ENCODE measurements at places on chromosomes 12 and 14.

GRCh38 chr12:124481257-124481750, 86.1 kb downstream of the NCOR2 start:
- DNase-seq = no peak

DNA sequence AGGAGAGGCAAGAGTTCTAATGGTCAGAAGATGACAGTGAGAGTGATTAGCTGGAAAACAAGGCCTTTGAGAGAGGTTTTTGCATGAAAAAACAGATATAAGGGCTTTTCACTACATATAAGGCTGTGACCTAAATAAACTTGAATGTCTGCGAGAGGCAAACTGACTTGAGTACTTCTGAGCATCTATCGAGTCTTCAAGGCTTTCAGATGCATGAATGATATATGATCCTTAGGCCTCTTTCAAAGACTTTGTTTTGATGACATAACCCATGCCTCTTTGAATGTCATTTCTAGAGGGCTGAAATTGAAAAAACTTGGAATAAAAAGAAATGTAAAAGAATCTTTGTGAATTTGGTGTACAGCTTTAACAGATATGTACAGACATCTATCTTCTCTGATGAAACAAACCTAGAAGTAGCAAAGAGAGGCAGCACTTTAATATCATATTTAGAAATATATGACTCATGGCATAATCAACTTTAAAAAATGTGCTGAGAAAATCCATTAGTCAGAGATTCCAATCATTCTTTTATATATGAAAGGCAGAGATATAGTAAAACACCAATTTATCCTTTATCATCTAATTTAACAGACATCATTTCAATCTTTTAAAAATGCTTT, 72.6 kb downstream of the PPM1H start:
- DNase-seq = no peak

DNA sequence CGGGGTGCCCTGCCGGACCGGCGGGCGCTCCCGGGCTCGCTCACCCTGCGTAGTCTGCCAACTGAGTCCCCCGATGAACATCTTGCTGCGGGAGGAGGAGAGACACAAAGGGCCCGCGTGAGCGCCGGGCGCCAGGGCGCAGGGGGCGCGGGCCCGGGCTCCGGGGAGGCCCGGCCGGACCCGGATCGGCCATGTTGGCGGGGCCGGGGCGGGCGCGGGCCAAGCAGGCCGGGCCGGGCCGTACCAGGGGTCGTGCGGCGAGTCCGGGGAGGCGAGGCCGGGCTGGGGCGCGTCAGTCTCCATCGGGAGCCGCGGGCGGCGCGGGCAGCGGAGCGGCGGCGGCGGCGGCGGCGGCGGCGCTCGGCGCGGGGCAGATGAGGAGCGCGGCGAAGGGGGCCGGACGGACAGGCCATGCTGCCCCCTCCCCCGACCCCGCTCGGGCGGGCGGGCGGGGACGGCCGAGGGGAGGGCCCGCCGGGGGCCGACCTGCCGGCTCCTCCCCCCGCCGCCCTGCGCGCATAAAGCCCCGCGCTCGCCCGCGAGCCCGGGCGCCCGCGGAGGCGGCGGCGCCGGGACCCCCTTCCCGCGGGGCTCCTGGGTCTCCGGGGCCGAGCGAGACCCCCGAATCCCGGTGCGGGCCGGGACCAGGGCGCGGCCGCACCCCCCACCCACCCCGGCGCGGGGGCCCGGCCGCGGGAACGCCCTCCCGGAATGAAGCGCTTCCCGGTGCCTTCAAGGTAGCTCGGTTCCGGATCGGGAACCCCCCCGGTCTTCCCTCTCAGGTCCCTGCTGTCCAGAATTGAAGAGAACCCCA, at the start of gene MSI1:
MSI1 (minus strand) TSS at position 376 of the 814 bp plus-strand sequence; CDS start at position 303, 73 bp downstream.
- no peak for DNase-seq

- DNase-seq = no peak
Measured at GRCh38 chr14:99781091-99781490, 12.1 kb upstream of the EML1 start.

DNA sequence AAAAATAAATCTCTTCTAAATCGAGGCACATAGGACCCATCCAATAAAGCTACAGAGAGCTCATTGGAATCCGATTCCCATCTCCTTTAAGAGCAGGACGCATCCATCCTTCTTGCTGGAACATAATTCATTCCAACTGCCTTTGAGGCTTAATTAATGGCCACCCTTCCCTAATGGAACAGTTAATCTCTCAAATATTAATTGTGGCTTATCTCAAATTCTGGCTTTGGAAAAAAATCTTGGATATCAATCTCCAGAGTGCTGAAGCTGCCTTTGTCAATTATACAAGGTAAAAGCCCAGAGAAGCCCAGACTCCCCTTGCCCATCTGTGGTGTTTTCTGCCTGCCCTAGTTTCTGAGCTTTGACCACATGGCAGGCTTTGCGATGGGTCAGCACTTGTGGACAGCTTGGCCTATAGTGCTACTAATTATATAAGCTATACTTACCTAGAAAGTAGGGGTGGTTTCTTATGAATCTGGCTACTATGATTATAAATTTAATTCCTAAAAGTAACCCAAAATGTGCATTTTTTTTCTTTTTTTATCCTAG, 246.3 kb downstream of the NUAK1 start:
- no peak for DNase-seq

All from CD4-positive, alpha-beta T cell treated with Interleukin-1 beta for 1 hour (primary cell).